CD4-positive, alpha-beta T cell treated with Interleukin-10 for 1 hour (primary cell): ENCODE measurements at places on chromosomes 4 and X.

DNA sequence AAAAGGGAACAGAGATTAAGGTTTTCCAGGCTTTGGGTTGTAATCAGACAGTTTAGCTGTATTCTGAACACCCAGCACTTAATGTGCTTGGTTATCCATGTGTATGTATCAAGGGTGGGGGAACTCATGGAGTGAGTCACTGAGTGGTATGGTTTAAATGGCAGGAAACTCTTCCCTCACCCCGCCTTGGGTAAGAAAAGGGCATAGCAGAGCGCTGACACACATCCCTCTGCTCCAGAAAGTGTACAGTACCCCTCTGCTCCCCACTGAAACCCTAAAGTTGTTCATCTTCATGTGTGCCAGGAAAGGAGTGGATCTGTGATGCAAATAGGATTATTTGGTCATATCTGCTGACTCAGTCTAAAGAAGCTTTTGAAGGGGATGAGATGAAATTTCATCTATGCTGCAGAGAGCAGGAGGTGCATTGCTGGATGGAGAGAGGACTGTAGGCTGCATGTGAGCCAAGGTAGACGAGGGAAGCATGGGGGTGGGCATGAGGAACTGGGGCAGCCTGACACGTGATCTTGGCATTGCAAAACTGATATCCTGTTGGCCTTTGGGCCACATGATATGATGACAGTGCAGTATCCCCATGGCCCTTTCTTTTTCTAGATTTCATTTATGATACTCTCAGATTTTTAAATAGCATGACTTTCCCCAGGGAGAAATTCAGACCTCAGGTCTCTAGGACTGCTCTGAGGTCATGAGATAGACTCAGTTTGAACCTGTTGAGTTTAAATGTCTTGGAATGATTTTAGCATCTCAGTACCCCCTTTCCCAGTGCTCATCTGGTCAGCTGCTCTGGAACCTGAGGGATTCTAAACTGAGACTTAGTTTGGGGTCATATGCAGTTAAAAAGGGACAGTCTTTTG lies 84.8 kb downstream of the TMEM164 start:
- no peak for DNase-seq

DNA sequence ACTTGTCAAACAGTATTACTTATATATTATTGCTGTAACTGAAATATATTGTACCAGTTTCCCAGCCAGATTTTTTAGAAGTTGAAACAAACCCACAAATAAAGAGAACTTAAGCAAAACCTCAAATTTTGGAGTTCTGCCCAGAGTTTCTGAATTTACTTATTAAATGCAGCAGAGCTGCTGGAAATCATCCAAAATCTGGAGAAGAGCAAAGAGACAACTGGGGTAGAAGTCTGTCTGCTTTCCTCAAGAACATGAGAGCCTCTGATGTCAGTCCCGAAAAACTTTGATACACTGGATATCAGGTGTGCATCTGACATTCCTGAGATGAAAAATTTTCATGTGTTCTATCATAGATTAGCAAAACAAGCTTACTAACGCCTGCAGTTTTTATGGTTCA lies 325.9 kb downstream of the NR3C2 start:
- no peak for DNase-seq

- no peak for DNase-seq
These were observed 6.0 kb downstream of the FBXO8 start for GRCh38 chr4:174277433-174277832.

- peak; percentile 54 for DNase-seq
These were observed 53.4 kb downstream of the CASP6 start for GRCh38 chr4:109649872-109650271.

DNA sequence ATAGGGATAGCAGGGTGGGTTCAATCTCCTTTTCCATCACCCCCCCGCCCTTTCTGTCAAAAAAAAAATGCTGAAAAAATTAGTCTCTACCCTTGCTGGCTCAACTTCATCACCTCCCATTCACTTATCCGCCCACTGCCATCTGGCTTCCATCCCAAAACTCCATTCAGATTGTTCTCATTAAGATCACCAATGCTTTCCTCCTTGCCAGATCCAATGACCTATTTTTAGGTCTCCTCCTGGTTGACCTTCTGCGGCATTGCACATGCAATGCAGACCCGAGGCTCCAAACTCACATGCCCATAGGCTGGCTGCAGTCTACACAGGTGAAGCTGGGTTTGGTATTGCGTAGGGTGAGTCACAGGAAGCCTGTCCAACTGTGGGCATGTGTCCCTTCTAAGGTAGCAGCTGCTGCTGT lies 21.1 kb upstream of the STIM2 start:
- DNase-seq = no peak

- DNase-seq = no peak
These were observed 262.0 kb downstream of the PPP1R2C start for GRCh38 chrX:42515939-42516338.

DNA sequence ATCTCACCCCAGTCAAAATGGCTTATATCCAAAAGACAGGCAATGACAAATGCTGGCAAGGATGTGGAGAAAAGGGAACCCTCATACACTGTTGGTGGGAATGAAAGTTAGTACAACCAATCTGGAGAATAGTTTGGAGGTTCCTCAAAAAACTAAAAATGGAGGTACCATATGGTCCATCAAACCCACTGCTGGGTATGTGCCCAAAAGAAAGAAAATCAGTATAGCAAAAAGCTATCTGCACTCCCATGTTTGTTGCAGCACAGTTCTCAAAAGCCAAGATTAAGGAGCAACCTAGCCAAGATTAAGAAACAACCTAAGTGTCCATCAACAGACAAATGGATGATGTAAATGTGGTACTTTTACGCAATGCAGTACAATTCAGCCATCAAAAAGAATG lies 70.7 kb downstream of the DCAF12L1 start:
- no peak for DNase-seq

DNA sequence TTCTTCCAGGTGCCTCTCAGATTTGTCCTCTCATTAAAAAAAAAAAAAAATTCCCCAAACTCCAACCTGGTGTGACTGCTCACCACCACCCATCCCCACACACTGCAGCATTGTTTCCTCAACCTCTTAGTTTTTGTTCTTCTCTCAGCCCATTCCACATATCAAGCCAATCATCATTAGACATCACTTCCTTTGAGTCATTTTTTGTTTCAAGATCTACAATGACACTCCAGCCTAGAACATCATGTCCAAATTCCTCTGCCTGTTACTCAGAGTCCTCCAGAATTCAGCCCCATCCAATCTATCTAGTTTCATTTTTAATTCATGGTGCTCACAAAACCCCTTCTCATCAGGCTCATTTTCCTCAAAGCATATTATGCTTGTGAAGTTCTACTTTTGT lies 262.5 kb upstream of the TEX13A start:
- DNase-seq = no peak

- DNase-seq = peak; percentile 4
These were observed 1.4 kb upstream of the SMAD1 start for GRCh38 chr4:145480257-145480656.

GRCh38 chrX:74890676-74891430 lies 34.4 kb downstream of the NEXMIF start:
- DNase-seq = no peak

DNA sequence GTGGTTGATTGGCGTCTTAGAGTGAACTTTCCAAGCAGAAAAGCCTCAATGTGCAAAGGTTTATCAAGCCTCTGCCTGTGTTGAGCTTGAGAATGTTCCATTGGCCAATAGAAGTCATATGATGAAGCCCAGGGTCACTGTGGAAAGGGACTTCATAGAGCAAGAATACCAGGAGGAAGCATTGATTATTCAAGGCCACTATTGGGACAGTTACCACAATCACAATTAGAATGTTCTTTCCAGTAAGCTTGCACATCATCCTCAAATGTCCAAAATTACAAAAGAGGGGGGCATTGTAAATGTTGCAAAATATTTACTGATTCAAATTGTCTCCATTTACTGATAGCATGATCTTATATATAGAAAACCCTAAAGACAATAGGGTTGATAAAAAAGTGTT lies 32.9 kb upstream of the NDP start:
- DNase-seq = no peak

DNA sequence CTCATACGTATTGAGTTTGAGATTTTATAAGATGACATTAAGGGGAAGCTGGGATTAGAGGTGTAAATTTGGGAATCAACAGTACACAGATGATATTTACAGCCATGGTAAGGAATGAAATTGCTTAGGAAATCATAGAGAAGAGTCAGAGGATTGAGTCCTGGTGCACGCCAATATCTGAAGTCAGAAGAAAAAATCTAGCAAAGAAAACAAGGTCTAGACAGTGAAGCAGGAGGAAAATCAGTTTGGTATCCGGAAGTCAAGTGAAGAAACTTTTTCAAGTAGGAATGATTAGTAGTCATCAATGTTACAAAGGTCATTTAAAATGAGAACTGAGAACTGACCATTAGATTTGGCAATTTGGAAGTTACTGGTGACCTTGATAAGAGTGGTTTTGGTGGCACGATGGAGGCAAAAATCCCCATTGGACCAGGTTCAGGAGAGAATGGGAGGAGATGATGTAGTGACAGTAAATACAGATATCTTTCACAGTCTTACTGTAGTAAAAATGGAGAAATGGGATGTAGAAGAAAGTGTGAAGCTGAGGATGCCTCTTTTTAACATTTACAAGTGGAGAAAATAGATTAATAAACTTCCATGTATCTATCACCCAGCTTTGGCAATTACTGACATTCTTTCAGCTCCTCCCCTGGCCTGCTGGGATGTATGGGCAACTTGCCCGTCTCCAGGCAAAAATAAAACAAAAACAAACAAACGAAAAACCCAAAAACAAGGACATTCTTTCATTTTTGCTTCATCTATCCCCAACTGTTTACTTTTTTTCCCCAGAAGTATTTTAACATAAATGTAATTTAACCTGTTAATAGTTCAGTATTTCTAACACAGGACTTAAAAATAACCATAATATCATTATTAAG lies 11.4 kb upstream of the GPR34 start:
- no peak for DNase-seq

GRCh38 chr4:1852904-1853623 lies 2.9 kb downstream of the LETM1 start:
- DNase-seq = no peak

DNA sequence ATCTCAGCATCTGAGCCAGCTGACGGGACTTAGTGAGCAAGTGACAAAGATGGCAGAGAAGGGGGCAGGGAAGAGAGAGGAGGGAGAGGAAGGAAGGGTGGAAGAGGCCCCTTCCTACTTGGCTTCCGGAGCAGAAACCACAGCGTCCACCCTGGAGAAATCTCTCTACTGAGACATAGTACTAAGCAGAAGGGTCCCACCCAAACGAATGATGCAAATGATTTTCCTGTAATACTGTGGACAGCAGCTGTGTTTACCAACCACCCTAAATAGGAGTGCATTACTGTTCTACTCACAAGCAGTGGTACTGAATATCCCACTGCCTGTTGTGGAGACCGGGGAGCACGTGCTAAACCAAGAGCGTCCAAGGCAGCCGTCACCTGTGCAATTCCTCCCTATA lies 29.4 kb downstream of the DTHD1 start:
- DNase-seq = peak; percentile 23

DNA sequence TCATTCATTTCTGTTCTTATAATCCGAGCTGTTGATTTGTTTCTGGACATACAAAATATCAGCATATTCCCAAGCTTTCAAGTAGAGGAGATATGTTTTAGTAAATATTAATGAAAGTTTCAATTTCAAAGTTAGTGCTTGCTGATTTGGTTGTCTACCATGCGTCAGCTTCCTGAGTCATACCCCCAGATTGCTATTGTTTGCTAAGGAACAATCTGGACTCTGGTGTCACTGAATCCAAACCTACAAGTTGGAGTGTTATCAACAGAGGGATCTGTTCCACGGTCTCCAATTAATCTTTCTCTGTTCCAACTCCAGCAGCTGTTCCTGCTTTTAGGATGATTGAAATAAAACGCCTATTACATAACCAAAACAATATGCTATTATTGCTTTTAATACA lies 96.1 kb upstream of the FAM9A start:
- DNase-seq = no peak

GRCh38 chr4:2105559-2105958 lies 46.4 kb downstream of the NAT8L start:
- no peak for DNase-seq

DNA sequence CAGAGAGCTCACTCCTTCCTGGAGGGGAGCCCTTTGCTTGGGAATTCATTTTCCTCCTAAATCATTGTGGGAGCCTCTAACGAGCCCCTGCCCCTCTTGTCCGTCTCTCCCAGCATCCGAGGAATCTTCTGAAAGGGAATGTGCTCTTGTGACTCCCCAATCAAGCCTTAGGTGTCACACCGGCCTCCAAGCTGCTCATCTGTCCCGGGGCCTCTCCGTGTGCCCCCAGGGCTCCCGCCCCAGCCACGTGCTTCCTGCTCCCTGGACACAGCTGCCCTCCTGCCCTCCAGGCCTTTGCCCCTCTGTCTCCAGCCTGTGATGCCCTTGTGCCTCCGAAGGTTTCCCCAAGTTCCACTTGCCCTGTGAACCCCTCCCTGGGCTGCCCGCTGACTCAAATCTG lies 239.8 kb downstream of the AFAP1 start:
- no peak for DNase-seq

DNA sequence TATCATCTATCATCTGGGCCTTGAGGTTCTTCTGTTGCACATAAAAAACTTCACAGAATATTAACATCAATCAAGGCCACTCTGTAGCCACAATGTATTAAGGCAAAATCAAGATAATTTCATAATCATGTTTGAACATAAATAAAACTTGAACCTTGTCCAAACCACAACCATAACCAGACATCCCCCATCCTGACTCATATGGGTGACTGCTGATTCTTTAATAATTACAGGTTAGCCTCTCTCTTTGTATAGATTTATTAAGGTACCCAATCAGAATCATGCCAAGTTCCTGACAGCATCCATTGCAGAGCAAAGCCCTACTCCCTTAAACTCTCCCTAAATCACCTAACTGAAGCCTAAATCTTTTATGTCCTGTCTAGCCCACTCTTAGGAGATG lies 16.7 kb upstream of the AREG start:
- no peak for DNase-seq

- DNase-seq = no peak
These were observed 37.6 kb downstream of the MAGEA9 start for GRCh38 chrX:149819371-149819770.

DNA sequence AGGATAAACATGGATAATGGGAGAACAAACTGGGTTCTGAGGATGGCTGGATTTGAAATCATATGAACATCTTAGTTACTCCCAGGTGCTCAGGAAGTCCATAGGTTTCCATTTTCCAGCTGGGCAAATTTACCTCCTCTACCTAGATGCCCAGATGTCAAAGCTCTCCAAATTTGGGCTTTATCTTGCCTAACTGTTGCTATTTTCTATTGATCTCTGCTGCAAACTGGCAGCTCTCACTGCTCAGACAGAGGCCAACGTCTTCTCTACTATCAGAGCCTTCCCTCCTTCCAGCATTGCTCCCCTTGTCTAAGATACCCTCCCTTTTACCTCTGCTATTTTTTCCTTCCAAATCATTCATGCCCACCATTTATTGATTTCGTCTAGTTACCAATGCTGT lies 62.1 kb downstream of the LDB2 start:
- DNase-seq = no peak
